Astrocyte of the cerebellum (primary cell): ENCODE measurements at places on chromosomes 3 and 15.

DNA sequence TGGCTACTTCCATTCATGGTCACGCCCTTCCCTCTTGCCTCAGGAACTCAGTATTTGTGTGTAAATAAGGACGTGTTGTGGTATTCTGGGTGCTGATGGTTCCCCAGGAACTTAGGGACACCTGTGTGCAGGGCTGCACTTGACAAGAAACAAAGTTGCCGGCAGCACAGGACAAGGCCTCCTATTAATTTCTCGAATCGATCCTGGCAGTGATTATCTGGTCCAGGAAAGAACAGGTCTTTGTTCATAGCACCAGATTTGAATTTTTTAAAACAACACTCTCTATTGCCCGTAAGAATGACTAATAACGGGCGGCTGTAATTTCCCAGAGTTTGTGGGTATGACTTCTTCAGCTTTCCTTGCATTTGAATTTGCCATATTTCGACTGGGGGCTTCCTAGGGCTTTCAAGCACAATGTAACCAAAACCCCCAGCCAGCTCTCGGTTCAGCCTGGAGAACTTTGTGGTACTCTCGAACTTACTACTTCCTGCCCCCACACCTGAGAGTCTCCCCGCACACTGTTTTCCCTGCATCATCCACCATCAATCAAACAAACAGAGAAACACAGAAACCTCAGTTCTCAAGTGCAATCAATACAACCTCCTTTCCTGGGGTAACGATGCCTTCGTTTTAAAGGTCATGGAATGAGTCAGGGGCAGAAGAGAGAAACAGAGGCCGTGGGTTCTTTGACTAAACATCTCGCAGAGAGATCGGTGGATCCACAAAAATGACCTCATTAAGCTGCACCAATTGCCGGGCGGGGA lies 241.7 kb upstream of the ICE2 start:
- no peak for DNase-seq

DNA sequence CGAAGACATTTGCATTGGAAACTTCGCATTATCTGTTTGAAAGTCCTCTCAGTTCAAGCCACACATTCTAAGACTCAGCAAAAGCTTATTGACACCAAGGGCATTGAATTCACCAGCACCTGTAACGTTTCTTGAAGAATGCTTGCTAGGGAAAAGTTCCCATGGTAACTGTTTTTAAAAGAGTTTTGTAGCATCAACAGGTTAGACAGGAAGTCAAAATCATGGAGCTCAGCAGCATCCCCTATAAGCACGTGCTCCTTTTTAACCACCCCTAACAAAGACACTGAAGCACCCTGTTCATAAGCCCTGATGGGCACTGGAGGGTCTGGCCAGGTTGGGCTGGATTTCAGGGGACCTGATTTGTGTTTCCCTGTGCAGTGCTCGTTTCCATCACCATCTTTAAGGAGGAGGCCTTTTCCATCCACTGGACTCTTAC lies 229.7 kb upstream of the BHLHE40 start:
- DNase-seq = no peak

DNA sequence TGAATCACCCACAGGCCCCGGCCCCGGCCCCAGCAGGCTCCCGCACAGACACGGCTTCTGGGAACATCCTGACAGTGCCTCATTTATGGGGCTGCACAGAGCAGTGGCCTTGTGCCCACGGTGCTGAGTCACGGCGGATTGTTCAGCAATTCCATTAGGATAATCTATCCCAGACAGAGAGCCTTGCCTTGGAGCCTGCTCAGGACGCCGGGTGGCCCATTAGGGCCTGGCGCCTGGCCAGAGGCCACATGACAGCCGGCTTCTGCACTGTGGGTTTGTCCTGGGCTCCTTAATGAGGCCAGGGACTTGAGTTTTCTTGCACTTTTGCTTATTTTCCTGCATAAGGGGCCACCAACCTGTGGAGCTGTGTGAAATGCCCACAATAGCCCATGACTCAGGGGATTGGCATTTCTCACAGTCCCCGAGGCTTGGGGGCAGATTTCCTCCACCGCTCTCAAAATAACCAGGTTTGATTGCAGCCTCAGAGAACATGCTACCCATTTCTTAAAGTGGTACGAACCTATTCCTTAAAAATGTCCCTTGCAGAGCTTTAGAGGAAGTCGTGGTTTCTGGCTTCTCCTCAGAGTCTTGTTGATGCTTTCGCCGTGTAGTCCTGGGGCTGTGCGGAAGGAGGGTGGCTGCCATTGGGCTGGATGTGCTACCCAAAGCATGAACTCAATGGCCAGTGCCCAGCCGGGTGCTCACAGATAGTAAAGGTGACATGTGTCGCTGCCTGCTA lies 19.0 kb downstream of the SYNM start:
- peak; percentile 93 for DNase-seq

DNA sequence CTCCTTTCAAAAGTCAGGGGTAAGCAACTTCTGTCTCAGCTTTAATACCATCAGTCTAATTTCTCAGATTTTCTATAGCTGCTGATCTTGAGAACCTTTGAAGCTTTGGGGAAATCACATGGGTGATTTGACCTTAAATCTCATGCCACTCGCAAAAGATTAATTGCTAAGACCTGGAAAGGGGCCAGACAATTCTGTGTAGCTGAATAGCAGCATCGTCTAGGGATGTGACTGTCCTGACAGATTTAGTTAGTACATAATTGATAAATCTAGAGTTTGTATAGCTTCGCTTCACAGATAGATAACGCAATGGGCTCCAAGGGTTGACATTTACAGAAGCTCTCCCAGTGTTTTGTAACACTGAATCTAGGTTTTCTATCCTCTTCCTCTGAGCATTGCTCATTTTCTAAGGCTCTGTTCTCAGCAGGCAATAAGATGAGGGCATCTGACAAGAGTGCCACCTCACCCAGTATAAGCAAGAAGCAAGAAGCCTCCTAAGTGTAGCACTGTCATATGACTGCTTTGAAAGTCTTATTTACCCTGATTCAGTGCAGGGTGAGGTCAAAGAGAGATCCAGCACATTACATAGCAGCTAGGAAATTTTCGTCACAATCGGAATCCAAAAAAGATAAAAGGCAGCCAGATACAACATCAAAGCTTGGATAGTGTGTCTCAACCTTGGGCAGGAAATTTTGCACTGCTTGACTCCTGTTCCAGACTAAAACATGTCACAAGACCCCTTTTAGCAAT lies 47.7 kb upstream of the DUT start:
- DNase-seq = no peak

DNA sequence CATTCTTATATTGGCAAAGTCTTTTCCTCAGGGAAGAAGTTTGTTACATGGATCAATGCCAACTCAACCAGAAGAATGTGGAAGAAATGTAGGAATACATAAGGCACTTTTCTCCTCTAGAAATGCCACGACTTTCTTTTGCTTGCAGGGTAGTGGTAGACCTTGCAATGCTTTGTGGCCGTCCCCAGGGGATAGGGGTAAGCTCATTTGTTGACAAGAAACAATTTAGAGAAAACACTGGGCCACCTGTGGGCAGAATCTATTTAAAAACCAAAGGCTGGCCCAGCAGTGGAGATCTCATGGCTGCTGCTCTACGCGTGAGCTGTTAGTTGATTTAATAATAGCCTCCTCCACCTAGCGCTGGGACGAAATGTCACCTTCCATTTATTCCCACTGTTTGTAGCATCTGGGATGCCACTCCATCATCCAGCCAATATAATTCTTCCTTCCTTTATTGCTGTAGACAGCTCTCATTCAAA lies 64.6 kb upstream of the PFN2 start:
- no peak for DNase-seq

DNA sequence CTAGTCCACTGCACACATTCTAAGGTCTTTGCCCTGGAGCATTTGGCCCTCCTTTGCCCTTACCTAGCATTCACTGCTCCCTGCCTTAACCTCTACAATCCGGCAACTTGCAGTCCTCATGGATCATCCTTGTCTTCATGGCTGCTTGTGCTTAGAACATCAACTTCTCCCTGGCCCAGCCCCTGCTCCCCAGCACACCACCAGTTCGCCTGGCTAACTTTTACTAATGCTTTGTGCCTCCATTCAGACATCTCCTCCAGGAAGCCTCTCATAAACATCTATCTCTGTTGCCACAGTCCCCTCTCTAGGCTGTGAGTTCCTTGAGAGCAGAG lies 57.1 kb downstream of the AAGAB start:
- DNase-seq = no peak

- DNase-seq = no peak
Observed at GRCh38 chr15:44441095-44441501, 13.7 kb downstream of the CTDSPL2 start.

GRCh38 chr15:40327457-40327856 lies 4.0 kb downstream of the INAFM2 start:
- DNase-seq = no peak

GRCh38 chr3:122246199-122246598 lies 62.7 kb downstream of the CASR start:
- peak; percentile 5 for DNase-seq

- no peak for DNase-seq
Observed at GRCh38 chr3:23276913-23277658, 74.0 kb downstream of the UBE2E2 start.

- no peak for DNase-seq
Observed at GRCh38 chr3:16383864-16384263, 118.9 kb downstream of the OXNAD1 start.

- no peak for DNase-seq
Observed at GRCh38 chr15:97168704-97169475, 791.6 kb upstream of the ARRDC4 start.

GRCh38 chr3:116432795-116433194 lies 12.5 kb downstream of the LSAMP start:
- DNase-seq = no peak

- DNase-seq = no peak
Observed at GRCh38 chr15:79430901-79431635, 1.1 kb upstream of the MINAR1 start.

DNA sequence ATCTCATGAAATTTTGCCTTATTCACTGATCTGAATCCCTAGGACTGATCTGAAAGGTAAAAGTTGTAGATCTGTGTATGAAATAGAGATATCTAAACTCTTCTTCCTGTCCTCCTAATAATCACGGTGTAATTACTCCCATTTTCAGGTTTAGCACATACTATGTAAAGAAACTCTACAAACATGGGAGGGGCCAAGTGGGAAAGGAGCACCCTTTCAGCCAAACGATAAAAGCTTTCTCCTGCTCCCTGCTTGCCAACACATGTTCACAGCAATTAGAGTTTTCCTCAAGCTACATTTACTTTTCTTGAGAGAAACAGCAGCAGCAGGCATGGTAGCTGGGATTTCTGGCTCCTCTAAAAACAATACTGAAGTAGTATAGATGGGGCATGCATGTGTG lies 71.6 kb downstream of the CHAC1 start:
- no peak for DNase-seq

GRCh38 chr3:194212845-194213331 lies 76.9 kb downstream of the HES1 start:
- DNase-seq = no peak

DNA sequence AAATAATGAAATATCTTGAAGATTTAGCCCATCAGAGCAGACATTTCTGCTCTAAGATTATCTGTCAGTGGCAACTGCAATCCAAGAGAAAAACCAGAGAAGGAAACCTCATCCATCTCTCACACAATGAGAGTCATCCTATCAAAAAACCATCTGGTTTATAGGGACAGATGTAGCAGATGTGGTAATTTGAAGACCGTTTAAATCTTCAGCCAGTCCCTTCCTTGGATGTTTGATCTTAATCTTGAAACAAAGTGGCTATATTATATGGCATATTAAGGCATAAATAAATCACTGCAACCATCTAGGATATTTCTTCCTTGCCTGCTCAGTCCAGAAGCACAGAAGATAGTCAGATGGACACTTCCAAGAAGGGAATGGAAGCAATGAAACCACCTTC lies 305.3 kb downstream of the MAGI1 start:
- no peak for DNase-seq

- peak; percentile 27 for DNase-seq
Observed at GRCh38 chr15:88658972-88659931, 20.4 kb downstream of the ISG20 start.

DNA sequence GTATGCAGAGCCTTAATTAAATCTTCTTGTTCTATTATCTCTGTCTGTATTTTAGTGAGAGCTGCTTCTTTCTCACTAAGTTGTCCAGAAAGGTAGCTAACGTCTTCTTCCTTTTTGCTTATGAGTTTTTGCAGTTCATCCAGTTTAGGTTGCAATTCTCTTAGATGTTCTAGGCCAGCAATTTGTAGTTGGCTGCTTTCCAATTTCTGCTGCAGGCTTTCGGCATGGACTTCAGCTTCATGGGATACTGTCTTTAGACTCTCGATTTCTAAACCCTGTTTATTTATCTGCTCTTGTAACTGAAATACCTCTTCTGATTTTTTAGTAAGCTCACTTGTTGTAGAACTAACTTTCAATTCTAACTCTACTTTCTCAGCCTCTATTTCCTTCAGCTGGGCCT lies 35.5 kb upstream of the HCLS1 start:
- no peak for DNase-seq

GRCh38 chr3:132346841-132347736 lies 29.9 kb downstream of the ACP3 start:
- DNase-seq = peak; percentile 43

- no peak for DNase-seq
Observed at GRCh38 chr3:106703524-106703923, 673.7 kb upstream of the CCDC54 start.

DNA sequence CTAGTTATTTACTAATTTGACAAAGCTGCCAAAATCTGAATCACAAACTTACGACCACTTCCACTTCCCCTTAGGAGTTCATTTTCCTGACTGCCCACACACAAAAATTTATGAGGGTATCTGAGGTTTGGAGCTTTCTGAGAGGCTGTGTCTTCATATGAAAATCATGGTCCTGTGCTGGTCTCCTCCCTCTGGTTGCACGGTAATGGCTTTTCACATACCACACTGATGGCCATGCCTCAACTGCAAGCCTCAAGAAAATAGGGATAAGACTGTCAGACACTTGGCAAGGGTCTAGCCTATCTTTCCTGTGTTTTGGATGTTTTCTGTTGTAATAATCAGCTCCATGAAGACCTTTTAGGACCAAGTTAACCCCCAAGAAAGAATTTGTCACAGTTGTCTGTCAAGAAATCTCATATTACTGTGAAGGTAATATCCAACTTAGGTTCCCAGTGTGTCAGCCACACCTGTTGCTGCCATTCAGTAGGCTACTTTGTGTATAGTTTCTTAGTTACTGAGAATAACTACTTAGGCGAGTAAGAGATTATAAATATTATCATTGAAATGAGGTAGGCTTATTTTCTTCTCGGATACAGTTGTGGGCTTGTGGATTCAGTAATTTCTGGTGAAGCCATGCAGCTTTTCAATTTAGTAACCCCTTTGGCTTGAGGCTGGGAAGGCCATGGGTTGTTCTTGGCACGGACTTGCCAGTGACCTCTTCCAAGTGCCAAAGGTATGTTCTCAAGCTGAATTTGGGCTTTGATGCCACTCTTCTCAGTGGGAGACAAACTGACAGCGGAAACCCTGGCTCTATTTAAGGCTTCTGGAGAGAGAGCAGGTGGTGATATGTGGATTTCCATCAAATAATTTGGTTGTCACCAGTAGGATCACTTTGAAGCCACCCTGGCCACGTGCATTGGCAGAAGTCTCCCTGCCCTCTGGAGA lies 101.1 kb downstream of the RYR3 start:
- DNase-seq = no peak
